Effector memory CD8-positive, alpha-beta T cell (primary cell): ENCODE measurements at places on chromosomes 7 and 10.

DNA sequence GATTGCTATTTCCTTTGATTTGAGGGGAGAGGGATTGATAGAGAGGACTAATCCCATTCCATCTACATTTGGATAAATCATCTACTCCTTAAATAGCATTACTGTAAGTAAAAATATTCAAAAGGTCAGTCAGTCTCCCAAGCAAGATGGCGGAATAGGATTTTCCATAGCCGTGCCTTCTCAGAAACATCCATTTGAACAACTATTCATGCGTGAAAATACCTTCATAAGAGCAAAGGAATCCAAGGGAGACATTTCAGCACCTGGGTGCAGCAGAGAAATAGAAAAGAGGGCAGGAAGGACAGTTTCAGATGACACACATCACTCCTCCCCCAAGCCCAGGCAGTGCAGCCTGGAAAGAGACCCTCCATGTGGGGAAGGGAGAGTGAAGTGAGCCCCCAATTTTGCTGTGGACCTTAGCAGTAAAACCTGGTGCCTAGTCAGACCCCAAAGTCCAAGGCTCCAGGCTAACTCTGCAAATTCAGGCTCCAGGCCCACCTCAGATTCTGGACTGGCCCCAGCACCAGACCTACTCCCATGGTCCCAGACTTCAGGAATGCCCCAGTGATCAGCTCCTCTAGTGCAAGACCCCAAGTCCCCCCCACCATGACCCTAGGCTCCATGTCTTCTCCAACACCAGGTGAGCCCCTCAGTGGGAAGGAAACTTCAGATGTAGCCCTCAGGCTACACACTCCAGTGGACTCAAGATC, 104.3 kb upstream of the LANCL2 start:
- no peak for DNase-seq

DNA sequence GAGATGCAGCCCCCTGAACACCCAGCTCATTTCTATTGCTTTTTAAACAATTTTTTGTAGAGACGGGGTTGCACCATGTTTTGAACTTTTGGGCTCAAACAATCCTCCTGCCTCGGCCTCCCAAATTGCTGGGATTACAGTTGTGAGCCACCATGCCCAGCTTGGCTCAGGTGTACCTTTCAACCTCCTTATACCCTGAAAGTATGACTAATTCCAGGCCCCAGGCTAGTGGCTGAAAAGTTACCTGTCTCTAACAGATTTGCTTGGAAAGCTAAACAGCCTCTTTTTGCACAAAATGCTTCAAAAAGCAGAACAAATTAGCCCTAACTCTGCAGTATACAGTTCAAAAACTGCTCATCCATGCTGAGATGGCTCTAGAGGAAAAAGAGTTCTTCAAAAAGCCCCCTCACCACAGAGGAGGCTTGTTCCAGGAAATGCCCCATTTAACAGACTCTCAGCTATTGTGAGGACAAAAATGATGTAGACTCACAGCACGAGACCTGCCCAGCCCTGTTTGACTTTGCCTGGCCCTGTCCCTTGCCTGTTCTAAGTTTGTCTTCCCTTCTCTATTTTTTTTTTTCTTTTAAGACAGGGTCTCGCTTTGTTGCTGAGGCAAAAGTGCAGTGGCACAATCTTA, 13.4 kb upstream of the AP1S1 start:
- no peak for DNase-seq

- no peak for DNase-seq
Observed at GRCh38 chr10:91000985-91001384, 80.1 kb upstream of the ANKRD1 start.

GRCh38 chr10:46006219-46006618, 24.2 kb downstream of the NCOA4 start:
- DNase-seq: no peak

- DNase-seq: no peak
Observed at GRCh38 chr7:103989785-103990767, 618 bp upstream of the RELN start.

- DNase-seq: no peak
Observed at GRCh38 chr7:155219154-155219531, 78.5 kb upstream of the INSIG1 start.

DNA sequence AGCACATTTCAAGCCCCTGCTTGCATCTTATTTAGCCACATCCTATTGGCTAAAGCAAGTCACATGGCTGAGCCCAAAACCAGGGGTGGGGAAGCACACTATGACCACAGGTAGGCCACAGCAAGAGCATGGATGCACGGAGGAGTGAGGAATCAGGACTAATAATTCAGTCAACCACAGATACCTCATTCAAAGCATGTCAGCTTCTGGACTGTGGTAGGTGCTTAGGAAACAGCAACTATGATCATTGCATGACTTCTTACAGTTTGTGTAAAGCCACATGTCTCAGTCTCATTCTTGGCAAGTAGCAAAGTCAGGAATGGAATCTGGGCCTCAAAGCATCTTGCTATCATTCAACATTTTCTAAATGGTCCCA, 79.0 kb upstream of the EMX2 start:
- DNase-seq: no peak

- no peak for DNase-seq
Observed at GRCh38 chr7:106117786-106118544, 5.9 kb upstream of the SYPL1 start.

- DNase-seq: no peak
Observed at GRCh38 chr7:28239823-28240204, 59.2 kb upstream of the JAZF1 start.

GRCh38 chr10:76743169-76743568, 894.4 kb downstream of the KCNMA1 start:
- no peak for DNase-seq

DNA sequence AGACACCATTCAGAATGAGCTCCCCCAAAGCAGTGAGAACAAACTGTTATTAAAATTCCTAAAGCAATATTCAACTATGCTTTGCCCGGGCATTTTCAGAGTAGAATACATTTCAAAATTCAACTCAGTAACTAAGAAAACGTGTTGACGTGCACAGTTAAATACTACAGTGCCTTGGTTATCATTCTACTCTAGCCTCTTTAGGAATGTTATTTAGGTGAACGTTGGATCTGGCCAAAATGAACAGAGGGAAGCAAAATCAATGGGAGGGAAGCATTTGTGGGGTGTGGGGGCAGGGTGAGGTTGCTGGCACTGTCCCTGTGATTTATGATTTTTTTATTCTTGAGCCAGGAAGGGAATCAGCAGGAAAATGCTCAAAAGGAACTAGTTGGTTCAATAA, 27.5 kb downstream of the RSU1 start:
- no peak for DNase-seq

GRCh38 chr10:61754587-61755550, 92.1 kb downstream of the CABCOCO1 start:
- DNase-seq: no peak

DNA sequence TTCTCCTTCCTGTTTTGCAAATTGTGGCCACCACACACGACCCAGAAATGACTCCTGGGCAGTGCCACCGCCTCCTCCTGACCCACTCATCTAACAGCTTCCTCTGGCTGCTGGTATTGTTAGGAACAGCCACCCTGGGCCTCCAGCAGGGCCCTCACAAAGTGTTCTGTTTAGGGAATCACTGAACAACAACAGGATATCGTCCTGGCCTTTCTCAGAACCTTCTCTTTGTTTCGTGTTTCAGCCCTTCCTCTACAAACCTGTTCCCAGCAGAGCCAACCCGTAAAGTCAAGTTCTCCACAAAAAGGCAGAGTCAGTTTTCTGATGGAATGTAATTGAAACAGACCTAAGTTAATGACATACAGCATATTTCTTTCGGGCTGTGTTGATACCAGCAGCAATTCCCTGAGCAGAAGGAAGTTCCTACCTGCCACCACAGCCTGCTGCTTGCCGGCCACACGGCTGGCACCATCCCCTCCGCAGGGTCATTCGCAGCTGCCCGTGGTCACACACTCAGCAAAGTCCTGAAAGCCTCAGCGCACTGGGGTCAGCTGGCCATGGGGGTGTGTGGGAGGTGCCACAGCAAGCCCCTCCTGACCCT, 91.7 kb upstream of the PITRM1 start:
- DNase-seq: no peak

- DNase-seq: no peak
Observed at GRCh38 chr7:37410305-37411229, 38.1 kb downstream of the ELMO1 start.

GRCh38 chr7:130387628-130388403, 7.5 kb downstream of the CPA1 start:
- DNase-seq: no peak

DNA sequence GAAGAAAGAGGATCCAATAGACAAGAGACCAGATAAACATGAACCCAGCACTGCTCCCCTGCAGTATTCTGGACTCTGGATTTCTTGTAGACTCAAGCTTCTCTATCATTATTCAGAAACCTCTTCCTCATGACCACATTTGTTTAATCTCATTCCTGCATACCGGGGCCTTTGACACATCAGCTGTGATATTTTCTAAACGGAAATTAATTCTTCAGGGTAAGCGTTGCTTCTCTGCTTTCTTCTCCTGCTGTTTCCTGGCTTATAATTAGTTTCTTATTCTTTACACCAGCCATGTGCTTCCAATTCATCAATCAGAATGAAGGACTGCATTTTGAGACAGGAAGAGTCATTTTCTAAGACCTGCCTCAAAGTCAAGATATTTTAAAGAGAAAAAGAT, 54.2 kb upstream of the TARP start:
- DNase-seq: no peak

- DNase-seq: peak; percentile 16
Observed at GRCh38 chr7:96075510-96076349, 246.2 kb downstream of the SLC25A13 start.

GRCh38 chr7:111752022-111752582, 189.8 kb upstream of the IMMP2L start:
- peak; percentile 25 for DNase-seq

GRCh38 chr10:84270708-84271107, 25.9 kb downstream of the RGR start:
- no peak for DNase-seq

GRCh38 chr10:6507311-6507710, 72.8 kb downstream of the PRKCQ start:
- DNase-seq: no peak

DNA sequence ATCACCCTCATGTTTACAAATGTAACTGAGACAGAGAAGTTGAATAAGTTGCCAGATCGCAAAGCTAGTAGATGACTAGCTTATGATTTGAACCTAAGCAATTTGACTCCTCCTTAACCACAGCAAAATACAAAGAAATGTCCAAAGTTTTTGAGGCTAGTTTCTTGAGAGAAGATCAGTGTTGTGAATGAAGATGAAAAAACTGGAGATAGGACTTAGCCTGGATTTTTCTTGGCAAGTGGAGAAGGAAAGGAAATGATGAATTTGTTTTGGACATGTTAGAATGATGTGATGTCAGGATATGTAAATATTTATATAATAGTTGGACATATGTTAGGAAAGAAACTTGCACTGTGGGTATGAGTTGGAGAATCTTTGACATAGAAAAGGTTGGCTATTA, 149.8 kb downstream of the LSMEM1 start:
- DNase-seq: no peak

GRCh38 chr7:66247380-66248078, 42.4 kb downstream of the TPST1 start:
- no peak for DNase-seq

GRCh38 chr7:155911471-155912105, 99.3 kb upstream of the SHH start:
- DNase-seq: no peak

DNA sequence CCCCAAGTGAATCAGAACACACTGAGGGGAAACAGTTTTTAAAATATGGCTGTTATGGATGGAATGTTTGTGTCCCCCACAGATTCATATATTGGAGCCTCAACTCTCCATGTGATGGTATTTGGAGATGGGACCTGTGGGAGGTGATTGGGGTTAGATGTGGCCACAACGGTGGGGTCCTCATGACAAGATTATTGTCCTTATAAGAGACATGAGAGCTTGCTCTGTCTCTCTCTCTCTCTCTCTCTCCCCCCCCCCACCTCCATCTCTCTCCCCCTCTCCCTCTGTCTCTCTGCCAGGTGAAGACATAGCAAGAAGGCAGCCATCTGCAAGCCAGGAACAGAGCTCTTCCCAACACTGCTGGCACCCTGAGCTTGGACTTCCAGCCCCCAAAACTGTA, 315.8 kb upstream of the MGMT start:
- no peak for DNase-seq

DNA sequence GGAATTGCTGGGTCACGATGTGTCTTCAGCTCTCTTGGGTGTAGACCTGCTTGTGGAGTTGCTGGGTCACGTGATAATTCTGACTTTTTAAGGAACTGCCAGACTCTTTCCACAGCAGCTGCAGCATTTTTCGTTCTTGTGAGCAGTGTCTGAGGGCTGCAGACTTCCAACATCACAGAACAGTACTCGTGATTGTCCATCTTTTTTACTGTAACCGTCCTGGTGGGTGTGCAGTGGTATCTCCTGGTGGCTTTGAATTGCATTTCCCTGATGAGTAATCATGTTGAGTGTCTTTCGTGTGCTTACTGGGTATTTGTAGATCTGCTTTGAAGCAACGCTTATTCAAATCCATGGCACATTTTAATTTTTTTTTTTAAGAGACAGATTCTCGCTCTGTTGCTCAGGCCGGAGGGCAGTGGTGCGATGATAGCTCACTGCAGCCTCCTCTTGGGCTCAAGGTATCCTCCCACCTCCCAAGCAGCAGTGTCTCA, 22.7 kb downstream of the INPP5A start:
- DNase-seq: no peak

GRCh38 chr7:46654546-46655443, 733.7 kb upstream of the IGFBP3 start:
- no peak for DNase-seq

DNA sequence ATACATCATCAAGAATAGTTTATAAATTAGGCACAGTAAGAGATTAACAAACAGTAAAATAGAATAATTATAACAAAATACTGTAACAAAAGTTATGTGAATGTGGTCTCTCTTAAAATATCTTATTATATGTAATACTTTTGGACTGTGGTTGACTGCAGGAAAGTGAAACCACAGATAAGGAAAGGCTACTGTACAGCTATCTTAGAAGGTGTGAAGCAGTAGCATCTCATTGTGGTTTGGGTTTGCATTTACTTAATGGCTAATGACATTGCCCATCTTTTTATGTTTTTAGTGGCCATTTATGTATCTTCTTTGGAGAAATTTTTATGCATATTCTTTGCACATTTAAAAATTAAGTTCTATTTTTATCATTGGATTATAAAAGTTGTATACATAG, 296.4 kb upstream of the MAGI2 start:
- DNase-seq: no peak

- no peak for DNase-seq
Observed at GRCh38 chr10:106830006-106830405, 334.5 kb downstream of the SORCS1 start.

DNA sequence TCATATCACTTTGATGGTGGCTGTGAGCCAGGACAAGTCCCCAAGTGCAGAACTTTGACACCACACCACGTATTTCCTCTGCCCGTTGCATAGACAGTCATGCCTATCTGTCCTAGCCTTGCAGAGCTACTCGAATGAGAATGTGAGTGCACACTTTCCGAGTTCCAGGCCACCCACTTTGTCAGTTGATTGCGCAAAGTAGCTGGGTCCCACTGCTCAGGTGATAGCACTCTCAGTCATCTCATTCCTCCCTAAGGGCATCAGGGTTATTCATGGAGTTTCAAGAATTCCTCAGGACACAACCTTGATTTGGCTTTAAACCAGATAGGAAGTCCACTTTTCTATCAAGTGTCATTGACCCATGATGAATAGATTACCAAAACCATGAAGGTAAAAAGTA, 19.3 kb downstream of the LSM5 start:
- DNase-seq: no peak

GRCh38 chr10:86936661-86937501, 20.5 kb downstream of the MMRN2 start:
- no peak for DNase-seq
